Activated naive CD8-positive, alpha-beta T cell treated with anti-CD3 and anti-CD28 coated beads, Interleukin-2, amount 10 ng/mL, durations not matched to agents 7 days and 5 days (primary cell): ENCODE measurements at places on chromosomes 3 and 15.

- no peak for DNase-seq
These were observed at the start of gene TM4SF1 for GRCh38 chr3:149377408-149378364. TSS of gene TM4SF1 (minus strand) at chr3:149377649. CDS start at chr3:149377547, 102 bp downstream.

- no peak for DNase-seq
These were observed 668 bp downstream of the MRAS start for GRCh38 chr3:138348754-138349739.

DNA sequence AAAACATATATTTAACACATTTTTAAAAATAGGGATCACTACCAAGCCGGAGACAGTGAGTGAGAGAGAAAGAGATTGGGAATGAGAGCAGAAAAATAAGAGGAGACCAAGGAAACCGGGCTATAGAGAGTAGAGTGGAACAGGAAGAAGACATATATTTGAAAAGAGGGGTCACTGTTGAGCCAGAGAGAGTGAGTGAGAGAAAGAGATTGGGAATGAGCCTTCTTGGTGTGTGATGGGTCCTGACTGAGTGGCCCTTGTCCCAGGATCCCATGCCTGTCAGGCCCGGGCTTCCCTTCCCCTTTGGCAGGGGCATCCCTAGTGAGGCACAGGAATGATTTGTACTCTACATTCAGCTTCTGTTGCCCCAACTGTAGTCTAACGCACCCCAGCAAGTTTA lies 646.6 kb downstream of the NTRK3 start:
- no peak for DNase-seq

- no peak for DNase-seq
These were observed 110.0 kb downstream of the ARNT2 start for GRCh38 chr15:80514071-80514780.
